ENCODE measurements at places on chromosomes 1 and 21. TPM values are rescaled to one million over a fixed set of nuclear protein-coding genes. Genes with fewer than 3 reads are reported as not detected.

Gene SPATA1
- not detected for total RNA-seq

Gene PDIK1L
- total RNA-seq = 24.2 TPM

Gene HCN3
- 1.5 TPM for total RNA-seq

Gene COL11A1
- total RNA-seq = 1.3 TPM

All from thyroid gland (tissue), 4 donors.